ENCODE measurements at places on chromosomes 11 and 22.

DNA sequence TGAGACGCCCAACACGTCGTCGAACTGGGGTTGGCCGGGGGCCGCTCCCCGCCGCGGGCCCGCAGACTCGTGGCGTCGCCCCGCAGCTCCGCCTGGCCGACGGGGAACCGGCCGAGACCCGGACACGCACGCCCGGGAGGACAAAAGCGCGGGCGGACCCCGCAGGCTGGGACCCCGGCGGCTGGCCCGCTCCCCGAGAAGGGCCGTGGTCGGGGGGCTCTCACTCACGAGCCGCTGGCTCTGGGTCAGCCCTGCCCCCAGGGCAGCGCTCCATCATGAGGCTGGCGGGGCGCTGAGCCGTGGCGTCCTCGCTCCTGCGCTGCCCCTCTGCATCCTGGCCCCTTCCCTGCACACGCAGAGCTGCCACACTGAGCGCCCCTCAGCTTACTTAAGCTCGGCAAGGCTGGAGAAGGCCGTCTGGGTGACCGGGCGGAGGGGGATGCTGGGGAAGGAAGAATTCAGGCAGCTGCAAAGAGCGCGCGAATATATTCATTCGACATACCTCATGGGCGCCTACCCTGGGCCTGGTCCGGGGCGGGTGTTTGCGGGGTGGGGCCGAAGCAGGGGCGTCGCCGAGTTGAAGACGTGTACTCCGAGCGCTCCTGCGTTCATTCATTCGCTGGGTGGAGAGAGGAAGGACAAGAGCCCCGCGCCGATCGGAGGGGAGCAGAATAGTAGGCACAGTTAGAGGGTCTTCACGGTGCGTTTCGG is 579 bp upstream of the CYB5R2 start:
- peak; percentile 29 for DNase-seq

DNA sequence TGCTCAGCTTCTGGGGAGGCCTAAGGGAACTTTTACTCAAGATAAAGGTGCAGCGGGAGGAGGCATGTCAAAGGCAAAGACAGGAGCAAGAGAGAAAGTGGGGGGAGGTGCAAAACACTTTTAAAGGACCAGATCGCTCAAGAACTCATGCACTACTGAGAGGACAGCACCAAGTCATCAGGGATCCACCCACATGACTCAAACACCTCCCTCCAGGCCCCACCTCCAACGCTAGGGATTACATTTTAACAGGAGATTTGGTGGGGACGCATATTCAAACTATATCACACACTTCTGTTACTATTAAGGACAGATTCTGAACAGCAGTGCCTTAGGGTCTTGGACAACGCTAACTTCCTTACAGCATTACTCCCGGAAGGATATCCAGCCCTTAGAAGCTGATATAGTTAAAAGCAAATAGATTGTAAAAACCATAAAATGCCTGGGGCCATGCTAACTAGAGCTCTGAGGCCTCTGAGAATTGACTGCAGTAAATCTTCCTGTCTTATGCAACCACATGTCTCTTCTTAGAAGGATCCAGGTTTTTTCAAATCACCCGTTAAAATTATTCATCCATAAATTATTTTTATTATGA is 16.7 kb upstream of the ZC3H12C start:
- no peak for DNase-seq

GRCh38 chr11:120404495-120404894 is 68.3 kb downstream of the ARHGEF12 start:
- no peak for DNase-seq

DNA sequence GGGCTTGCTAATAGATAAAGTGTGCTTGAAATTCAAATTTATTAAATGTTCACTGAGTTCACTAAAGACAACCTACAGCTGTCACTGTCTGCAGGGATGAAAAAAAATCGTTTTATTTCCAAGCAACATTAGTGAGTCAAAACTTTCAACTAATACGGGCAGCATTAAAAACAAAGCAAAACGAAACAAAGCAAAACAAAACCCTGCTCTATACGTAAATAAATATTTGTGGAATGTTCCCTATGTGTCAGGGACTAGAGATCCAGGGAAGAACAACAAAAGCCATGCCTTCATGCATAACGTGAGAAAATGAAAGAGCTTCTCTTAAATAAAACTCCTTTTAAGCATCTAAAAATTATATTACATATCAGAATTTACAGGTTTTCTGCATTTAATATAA is 553 bp downstream of the NAALAD2 start:
- no peak for DNase-seq

- DNase-seq: no peak
Measured at GRCh38 chr22:28034760-28035401, 115.8 kb upstream of the PITPNB start.

- no peak for DNase-seq
Measured at GRCh38 chr11:74320538-74320937, 9.1 kb upstream of the P4HA3 start.

GRCh38 chr22:39913886-39914285 is 13.0 kb downstream of the GRAP2 start:
- DNase-seq: no peak

GRCh38 chr22:37559521-37559900 is 769 bp upstream of the CDC42EP1 start:
- no peak for DNase-seq

- no peak for DNase-seq
Measured at GRCh38 chr22:22689621-22690345, 45.4 kb downstream of the GGTLC2 start.

GRCh38 chr11:45560913-45561281 is 104.5 kb downstream of the CHST1 start:
- no peak for DNase-seq

GRCh38 chr11:30816959-30817880 is 231.1 kb upstream of the MPPED2 start:
- DNase-seq: no peak

- no peak for DNase-seq
Measured at GRCh38 chr11:70183483-70184176, 19.5 kb upstream of the FADD start.

GRCh38 chr22:30885001-30885366 is 83.6 kb downstream of the MORC2 start:
- no peak for DNase-seq

- no peak for DNase-seq
Measured at GRCh38 chr11:46832511-46833214, 13.4 kb downstream of the CKAP5 start.
